ENCODE measurements at places on chromosomes 7 and 10.

GRCh38 chr7:32244806-32245345 lies 174.7 kb upstream of the PDE1C start:
- DNase-seq, result no peak

DNA sequence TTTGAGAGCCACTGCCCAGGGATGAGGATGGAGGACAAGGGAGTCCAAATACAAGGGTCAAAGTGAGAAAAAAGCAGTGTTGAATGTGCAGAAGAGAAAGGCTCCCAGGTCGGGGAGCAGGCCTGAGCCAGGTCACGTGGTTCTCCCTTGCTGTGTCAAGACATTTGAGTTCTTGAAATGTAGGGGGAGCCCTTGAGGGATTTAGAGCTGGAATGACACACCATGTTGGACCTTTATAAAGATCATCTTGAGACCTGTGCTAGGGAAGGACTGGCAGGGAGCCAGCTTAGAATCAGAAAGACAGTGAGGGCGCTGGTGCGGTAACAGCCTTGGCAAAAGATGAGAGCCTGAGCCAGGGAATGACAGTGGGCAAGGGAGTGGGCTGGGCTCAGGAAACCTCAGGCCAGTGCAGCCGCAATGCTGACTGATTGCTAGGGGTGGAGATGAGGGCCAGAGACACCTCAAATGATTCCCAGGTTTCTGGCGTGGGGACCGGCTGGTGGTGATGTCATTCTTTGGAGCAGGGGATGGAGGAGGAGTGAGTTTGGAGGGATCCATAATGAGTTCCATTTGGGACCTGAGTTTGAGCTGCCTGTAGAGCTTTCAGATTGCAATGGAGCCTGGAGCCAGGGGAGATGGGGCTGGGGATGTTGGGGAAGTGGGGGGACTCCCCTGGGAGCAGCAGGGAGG lies 120.1 kb downstream of the PTPN20 start:
- no peak for DNase-seq

DNA sequence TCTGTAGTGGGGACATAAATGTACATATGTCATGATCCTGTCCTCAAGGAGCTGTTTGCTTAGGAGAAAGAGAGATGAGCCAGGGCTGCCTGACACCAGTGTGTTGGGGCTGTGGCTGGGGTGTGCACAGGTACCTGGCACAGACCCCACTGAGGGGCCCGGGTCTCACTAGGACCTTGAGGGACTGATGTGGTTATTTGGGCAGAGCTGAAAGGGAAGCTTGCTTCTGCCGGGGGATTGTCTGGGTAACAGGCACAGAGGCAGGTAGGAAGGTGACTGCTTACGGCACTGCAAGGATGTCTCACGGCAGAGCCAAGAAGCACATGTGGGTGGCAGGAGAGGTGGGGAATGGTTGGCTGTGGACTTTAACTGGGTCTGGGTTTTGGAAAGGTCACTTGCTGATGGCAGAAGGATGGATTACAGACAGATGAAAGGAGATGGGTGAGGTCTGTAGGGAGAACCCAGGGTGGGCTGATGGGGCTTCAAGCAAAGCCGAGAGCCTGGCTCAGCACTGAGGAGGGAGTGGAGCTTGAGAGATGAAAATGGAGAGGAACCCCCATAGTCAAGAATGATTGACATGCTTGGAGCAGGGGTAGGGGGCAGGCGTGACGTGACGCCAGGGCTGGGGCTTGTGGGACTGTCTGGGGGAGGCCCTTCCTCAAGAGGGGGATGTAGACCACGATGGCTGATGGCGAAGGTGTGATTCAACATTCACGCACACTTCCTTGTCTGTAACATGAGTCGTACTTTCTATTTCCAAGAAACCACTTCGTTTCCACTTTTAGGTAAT lies 207.7 kb upstream of the SHH start:
- DNase-seq, result no peak

- DNase-seq, result no peak
These were observed 48.9 kb downstream of the IRF5 start for GRCh38 chr7:128986609-128987008.

GRCh38 chr10:3775696-3776551 lies 9.1 kb downstream of the KLF6 start:
- DNase-seq, result no peak

DNA sequence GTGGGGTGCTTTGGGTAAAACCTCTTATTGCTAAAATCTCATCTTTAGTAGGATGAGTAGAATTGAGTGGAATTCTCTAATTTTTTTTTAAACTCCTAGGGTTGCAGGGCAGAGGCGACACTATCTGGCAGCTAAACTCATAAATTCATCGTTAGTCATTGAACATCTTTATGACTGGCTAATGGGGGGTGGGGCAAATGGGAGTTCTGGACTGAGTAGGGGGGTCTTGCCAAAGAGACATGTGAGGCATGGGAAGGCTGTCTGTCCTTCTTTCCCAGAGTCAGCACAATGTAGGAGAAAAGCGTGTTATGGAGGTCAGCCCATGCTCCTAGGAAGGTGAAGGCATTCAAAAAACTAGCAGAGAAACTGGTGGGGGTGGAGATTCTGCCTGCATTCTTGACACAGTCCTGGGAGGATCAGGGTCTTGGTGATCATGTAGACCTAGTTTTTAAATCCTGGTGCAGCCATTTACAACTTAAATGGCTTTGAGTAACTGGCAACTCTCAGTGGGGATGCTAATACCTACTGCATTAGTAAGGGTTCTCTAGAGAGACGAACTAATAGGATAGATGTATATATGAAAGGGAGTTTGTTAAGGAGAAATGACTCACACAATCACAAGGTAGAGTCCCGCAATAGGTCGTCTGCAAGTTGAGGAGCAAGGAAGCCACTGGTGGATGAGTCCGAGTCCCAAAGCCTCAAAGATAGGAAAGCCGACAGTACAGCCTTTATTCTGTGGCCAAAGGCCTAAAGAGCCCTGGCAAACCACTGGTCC lies 47.7 kb downstream of the EMX2 start:
- DNase-seq, result no peak

DNA sequence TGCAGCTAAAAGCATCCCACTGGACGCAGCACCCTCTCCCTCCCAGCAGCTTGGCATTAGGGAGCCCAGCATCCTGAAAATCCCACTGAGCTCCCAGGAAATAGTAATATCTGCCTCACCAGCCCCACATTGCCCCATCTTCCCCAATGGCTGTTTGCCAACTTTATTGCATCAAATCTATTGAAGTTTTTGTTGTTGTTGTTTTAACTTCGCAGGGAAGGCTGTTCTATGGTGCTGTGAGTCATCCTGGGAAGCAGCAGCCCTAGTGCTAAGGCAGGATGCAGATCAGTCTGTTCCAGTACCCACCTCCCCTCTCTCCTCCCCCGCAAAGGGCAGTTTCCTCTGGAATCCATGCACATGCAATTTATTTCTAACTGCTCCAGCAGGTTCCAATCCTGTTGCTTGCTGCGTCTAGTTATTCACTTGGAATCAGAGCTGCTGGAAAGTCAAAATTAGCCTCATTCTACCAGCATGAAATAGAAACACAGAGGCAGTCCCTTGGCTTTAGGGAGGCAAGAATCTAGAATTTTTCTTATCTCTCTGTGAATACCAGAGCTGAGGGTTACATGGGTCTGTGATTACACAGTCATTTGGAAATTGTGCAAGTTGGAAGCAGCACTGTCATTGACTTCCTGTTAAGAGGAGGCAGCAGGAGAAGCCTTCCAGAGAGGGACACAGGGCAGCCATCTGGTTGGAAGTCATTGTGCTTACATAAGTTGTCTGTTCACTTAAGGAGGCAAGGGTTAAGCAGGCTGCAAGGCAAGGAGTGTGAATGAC lies 115.9 kb upstream of the CACUL1 start:
- no peak for DNase-seq

DNA sequence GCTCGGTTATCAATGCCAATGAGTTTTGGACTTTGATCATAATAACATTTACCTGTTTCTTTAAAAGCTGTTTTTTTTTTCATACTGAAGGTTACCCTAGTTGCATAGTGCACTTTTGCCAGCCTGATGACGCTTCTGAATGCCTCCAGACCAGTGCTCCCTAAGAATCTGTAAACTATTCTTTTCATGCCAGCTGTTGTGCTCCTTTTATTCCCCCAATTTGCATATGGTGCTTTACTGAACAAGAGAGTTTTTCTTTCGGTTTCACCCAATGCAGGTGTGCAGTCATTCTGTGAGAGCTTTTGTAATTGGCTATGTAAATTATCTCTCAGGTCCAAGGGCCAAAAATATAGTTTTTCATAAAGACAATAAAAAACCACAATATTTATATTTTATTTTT lies 48.1 kb upstream of the GLCCI1 start:
- DNase-seq, result no peak

GRCh38 chr10:110418218-110418617 lies 79.5 kb upstream of the DUSP5 start:
- no peak for DNase-seq

- no peak for DNase-seq
These were observed 673.7 kb downstream of the SUGCT start for GRCh38 chr7:40808378-40808942.

GRCh38 chr10:119256897-119257296 lies 49.5 kb downstream of the GRK5 start:
- no peak for DNase-seq

DNA sequence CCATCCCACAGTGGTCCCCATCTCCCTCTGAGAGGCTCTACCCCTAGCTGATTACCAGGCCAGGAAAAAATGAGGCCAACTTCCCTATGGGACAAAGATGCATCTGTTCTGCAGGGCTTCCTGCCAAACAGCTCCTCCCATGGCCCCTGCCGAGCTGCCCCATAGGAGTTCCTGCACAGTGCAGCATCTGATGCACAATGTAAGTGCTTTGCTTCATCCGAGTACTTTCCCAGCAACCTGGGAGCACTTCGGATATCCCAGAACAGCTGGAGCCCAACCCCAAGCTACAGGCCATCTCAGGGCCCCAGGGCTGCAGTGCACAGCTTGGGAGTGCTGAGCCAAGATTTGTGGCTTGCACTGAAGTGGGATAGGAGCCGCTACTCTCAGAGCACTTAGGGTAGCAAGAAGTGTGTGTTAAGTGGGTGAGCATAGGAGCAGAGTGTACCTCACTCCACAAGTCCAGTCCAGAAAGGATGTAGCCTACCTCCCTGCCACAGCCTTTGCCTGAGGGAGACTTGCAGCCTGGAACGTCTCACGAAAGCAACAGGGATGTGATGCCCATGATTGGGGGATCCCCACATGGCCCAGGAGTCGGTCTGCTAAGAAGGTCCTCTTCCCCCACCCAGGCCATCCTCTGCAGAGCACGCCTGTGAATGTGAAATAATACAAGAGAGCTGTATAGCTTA lies 209.6 kb upstream of the VWC2 start:
- DNase-seq, result no peak

GRCh38 chr7:84820481-84820880 lies 366.4 kb downstream of the SEMA3D start:
- no peak for DNase-seq

DNA sequence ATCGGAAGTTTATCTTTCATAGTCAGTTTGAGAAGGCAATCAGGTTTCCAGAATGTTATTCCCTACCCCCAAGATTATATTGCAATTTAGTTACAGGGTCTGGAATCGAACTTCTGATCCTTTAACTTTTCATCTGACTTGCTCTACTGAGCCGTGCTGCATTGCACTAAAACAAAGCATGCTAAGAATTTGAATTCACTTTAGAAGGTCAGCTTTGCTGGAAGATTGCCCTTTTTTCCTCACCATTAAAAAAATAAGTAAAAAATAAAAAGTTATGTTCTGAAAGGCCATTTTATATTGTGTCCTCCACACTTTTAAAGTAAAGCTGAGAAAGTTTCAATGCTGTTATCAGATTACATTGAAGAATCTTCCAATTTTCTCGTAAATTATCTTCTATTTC lies 388.8 kb upstream of the PHF14 start:
- no peak for DNase-seq

- no peak for DNase-seq
These were observed 8.0 kb downstream of the KLF6 start for GRCh38 chr10:3776796-3777571.

GRCh38 chr7:70338015-70338414 lies 739.7 kb downstream of the AUTS2 start:
- DNase-seq, result no peak

DNA sequence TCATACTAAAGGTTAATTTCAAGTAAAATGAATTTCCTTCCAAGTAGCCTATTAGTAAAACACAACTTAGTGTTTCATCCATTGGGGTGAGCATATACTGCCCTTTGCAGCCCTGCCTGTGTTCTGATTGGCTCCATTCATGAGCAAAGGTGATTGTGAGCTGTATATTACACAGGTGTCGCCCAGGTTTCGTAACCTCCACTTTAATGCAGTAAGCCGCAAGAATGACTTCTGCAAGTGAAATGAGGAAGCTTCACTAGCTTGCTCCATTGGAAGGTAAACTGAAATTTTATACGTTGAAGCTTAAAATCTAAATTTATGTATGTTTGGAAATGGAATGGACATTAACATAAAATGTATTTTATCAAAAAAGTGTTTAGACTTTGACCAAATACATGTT lies 24.4 kb downstream of the MTURN start:
- DNase-seq, result no peak

DNA sequence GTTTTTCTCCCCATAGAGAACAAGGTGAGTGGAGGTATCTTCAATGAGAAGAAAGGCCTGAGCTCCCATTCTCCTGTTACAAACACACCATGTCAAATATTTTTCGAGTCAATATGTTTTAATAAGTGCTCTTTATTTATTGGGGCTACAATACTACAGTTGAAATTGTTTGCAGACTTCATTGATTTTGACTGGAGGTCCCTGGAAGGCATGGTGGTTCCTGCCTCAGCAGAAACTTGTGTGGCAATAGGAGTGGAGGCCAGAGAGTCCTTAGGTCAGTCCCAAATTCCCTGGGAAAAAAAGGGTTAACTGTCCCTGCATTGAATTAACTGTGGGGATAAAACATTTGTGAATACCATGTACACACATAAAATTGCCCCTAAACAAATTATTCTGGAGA lies 22.7 kb downstream of the KLF6 start:
- no peak for DNase-seq

- DNase-seq, result no peak
These were observed 69.2 kb upstream of the PALS2 start for GRCh38 chr7:24504040-24504439.
